ENCODE measurements at places on chromosomes 16 and 17.

DNA sequence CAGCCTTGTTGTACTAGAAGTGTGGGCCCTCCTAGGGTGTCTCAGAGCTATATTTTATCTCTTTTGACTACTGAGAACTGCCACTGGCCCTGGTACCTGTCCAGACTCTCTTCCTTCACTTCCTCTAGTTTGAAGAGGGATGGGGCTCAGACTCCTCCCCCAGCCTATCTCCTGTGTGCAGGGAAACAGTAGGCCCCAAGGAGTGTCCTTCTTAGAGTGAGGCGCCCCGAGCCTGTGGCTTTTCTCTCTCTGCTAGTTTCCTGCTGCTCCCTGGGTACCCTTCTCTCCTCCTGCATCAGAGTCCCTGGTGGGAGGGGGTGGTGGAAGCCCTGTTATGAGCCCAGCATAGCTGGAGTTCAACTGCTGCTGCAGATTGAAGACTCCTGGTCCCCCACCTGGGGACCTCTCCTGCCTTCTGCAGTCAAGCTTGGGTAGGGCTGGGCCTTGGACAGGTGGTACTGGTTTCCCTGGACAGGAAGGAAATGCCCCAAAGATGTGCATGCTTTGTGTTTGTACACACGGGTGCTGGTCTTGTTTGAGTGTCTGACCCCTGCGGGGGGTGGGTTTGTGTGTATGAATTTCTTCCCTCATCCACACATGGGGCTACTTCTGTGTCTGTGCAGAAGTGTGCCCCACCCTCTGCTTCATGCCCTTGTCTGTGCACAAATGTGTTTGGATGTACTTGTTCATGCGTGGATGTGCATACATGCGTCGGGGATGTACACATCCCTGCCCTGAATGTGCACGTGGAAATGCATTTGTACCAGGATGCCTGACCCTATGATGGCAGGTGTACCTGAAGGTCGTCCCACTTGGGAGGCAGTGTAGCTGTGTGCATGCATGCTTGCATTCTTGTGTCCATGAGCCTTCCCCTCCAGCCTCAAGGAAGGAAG, 6.9 kb downstream of the RARA start:
- DNase-seq: no peak

DNA sequence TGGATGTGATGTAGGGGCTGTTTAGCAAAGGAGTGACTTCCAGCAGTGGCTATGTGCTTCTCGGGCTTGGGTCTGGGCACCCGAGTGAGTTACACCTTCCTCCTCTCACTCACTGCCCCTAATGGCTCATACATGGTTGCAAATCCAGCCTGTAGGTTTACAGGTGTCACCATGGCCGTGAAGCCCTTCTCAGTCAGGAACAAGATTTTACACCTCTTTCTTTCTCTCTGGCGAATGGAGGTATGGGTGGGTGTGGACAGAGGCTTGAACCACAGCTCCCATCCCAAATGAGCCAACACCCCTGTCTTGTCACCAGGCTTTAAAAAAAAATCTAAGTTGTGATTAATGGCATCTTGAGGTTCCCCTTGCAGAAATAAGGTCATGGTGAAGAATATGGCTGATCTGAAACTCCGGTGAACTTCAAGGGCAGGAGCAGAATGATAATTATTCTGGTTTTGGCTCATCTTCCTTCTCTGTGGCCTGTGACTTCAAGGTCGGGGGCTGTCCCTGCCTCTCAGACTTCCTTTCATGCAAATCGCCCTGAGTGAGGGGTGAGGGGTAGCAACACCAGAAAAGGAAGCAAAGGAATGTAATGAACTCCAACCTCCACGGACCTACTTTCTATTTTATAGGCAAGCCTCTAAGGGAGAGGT, 331.2 kb downstream of the MAF start:
- no peak for DNase-seq

DNA sequence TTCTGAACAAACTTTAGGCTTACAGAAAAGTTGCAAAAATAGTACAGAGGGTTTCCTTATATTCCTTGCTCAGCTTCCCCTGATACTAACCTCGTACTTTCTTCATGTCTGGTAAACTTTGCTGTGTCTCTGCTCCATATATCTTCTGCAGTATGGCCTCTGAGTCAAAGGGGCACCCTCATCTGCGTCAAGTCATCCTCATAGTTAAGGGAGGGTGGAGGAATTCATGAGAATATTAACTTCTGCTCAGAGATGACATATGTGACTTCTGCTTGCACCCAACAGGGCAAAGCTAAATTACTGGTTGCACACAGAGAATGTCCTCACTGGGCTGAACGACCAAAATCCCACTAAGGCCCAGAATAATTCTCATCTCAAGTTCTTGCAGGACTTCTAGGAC, 4.3 kb upstream of the CCL7 start:
- no peak for DNase-seq

DNA sequence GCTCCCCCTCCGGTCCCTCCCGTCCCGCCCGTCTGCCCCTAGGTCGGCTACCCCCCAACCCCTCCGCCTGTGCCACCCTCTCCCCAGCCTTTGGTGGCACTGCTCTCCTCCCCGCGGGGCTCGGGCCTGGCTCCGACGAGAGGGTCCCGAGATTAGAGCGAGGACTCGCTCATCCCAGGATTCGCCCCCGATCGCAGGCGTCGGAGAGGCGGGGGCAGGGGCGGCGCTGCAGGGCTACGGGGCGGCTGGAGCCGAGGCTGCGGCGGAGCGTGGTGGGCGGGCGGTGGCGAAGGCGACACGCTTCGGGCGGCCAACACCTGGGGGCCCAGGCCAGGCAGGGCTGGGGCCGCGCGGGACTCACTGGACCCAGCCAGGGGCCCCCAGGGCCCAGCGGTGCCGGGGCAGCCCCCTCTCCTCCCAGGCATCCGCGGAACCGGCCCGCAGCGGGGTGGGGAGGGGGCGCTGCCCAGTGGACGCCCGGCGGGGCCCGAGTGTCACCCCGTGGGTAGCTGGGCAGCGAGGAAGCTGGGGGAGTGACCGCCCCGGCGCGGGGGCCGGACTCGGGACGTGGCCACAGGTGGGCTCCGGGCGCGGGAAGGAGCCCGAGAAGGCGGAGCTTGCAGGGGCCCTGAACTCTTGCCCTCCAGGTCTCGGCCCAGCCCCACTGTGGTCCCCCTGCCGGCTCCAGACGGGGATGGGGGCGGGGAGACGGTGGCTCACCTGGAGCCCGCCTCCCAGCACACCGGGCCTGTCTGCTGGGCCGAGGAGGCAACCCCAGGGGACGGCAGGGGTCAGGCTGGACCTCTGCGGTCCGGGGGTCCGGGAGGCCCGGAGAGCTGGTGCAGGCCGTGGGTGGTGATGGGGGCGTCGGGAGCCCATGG, 1.5 kb downstream of the MGAT5B start:
- DNase-seq: no peak

DNA sequence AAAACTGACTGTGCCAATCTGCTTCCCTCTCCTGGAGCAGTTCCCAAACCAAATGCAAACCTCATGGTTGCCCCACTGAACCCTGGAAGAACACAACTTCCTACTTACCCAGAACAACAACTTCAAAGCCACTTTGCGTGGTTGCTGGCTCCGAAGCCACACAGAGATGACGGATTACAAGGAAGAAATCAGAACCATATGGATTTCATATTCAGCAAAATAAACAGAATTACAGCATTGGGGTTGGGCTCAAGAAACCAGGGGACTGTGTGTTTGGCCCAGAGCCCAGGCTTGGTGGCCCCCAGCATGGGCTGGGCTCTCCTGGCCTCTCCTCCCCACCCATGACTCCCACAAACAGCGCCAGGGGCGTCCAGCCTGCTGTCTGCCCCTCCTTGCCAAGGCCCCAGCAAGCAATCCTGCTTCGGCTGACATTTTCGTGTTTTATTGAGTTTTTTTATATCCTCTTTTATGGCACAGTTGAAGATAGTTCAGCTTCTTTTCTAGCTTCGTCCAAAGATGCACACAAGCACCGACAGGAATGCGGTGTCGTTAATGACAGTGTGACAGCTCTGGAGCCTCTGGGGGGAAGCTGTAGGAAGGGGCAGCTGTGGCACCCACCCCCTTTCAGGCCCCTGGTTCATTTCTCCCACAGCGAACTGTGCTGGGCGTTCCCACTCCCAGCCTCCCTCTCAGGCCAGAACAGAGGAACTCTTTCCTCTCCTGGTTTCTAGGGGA, 137.1 kb downstream of the GAS7 start:
- no peak for DNase-seq

DNA sequence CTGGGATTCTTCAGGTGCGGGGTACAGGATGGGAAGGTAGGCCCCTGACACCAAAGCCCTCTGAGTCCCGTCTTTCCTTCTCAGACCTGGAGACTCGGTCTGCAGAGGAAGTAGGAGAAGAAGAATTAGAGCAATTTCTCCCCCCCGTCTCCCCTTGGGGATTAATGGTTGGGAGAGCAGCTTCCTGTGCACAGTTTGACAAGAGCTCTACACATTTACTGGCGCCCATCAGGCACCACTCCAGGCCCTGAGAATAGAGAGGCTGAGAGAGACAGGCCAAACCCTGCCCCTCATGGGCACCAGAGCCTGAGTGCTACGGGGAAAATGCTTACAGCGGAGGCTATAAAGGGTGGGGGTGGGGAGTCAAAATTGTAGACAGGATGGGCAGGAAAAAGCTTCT, 3.5 kb upstream of the C16orf74 start:
- DNase-seq: no peak

- no peak for DNase-seq
Measured at GRCh38 chr16:590188-590814, 435 bp downstream of the RAB40C start.

- no peak for DNase-seq
Measured at GRCh38 chr17:73566905-73567782, 77.1 kb downstream of the SDK2 start.

- no peak for DNase-seq
Measured at GRCh38 chr16:30108059-30108850, 5.1 kb downstream of the GDPD3 start.

DNA sequence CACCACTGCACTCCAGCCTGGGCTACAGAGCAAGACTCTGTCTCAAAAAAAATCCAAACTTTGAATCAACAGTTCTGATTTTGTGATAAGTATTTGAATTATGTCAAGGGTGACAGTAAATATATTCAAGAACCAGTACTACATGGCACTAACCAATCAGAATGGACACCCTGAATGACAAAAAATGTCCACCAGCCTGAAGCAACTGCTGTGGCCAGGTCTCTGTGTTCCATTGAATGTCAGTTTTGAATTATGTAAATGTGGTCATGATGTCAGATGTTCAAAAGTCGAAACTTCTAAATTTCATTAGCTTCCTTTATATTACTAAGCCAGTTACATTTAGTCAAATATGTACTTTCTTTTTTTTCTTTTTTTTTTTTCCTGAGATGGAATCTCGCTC, 15.4 kb upstream of the ATXN1L start:
- no peak for DNase-seq

GRCh38 chr17:1422885-1423284, 22.9 kb upstream of the YWHAE start:
- DNase-seq: peak; percentile 92

- DNase-seq: no peak
Measured at GRCh38 chr17:58367461-58367860, 15.5 kb upstream of the SUPT4H1 start.

GRCh38 chr17:48989100-48989499, 8.1 kb upstream of the IGF2BP1 start:
- DNase-seq: no peak

GRCh38 chr16:66315210-66315825, 51.2 kb upstream of the CDH5 start:
- DNase-seq: peak; percentile 57

DNA sequence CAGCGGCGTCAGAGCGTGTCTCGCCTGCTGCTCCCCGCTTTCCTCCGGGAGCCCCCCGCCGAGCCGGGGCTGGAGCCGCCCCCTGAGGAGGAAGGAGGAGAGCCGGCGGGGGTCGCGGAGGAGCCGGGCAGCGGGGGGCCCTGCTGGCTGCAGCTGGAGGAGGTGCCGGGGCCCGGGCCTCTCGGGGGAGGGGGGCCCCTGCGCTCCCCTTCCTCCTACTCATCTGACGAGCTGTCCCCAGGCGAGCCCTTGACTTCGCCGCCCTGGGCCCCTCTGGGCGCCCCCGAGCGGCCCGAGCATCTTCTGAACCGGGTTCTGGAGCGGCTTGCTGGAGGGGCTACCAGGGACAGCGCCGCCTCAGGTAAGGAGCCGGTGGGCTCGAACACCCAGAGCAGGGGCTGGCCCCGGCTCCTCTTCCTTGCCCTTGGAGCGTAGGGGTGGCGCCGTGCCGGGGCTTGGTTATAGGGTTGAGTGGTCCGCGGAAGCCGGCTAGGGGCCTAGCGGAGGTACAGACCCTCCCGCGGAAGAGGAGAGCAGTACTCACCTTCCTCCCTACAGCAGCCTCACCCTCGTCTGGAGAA, 841 bp downstream of the RAPGEFL1 start:
- DNase-seq: no peak

GRCh38 chr17:79819085-79819484, 20.2 kb downstream of the CBX4 start:
- DNase-seq: no peak

DNA sequence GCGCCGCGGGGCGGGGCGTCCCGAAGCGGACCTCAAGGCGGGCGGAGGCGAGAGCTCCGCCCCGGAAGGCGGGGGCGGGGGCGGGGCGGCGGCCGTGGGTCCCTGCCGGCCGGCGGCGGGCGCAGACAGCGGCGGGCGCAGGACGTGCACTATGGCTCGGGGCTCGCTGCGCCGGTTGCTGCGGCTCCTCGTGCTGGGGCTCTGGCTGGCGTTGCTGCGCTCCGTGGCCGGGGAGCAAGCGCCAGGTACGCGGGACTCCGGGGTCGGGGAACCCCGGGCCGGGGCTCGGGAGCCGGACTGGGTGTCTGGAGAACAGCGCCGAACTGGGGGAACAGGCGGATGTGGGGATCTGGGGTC, at the start of gene TNFRSF12A:
TNFRSF12A (plus strand) TSS at position 122 of the 357 bp plus-strand sequence; CDS start at position 152, 30 bp downstream.
- DNase-seq: peak; percentile 60

DNA sequence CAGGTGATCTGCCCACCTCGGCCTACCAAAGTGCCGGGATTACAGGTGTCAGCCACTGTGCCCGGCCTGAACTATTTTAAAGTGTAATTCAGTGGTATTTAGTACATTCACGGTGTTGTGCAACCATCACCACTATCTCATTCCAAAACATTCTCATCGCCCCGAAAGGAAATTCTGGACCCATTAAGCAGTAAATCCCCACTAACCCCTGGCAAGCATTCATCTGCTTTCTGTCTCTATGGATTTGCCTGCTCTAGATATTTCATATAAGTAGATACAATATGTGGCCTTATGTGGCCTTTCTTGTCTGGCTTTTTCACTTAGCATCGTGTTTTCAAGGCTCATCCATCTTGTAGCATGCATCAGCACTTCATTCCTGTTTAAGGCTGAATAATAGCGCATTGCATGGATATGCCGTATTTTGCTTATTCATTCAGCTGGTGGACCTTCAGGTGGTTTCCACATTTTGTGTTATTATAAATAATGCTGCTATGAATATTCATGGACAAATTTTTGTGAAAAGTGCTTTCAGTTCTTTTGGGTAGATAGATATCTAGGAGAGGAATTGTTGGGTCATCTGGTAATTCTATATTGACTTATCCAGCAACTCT, 8.4 kb upstream of the HERPUD1 start:
- no peak for DNase-seq

DNA sequence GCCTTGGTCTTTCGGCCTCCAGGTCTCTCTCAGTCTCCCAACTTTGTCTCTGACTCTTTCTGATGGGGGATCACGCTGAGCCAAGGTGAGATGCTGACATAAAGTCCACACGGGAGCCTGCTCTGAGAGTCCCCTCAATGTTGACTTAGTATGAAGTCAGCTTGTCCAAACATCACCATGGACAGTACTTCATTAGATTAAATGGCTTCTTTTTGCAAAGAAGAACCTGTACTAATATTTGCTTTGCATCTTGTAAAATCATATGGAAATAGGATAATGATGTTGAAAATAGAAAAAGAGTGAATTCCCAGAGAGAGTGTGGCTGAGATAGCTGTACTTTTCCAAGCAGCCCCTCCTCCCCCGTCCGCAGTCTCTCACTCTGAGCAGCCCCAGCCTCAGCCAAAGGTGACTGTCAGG, 56.7 kb upstream of the SIAH1 start:
- DNase-seq: no peak

Measured in stromal cell of bone marrow (primary cell).